Activated CD8-positive, alpha-beta memory T cell treated with anti-CD3 and anti-CD28 coated beads for 48 hours (primary cell): ENCODE measurements at places on chromosomes 6 and 20.

- DNase-seq: no peak
Measured at GRCh38 chr6:16311763-16312162, 73.4 kb downstream of the GMPR start.

- no peak for DNase-seq
Measured at GRCh38 chr20:28562510-28562898, 2695.0 kb upstream of the DEFB115 start.

GRCh38 chr6:17225767-17226630 lies 55.2 kb upstream of the RBM24 start:
- no peak for DNase-seq

GRCh38 chr20:40322941-40323340 lies 366.1 kb downstream of the MAFB start:
- DNase-seq: no peak

- no peak for DNase-seq
Measured at GRCh38 chr6:15495375-15495901, 167.4 kb downstream of the DTNBP1 start.

DNA sequence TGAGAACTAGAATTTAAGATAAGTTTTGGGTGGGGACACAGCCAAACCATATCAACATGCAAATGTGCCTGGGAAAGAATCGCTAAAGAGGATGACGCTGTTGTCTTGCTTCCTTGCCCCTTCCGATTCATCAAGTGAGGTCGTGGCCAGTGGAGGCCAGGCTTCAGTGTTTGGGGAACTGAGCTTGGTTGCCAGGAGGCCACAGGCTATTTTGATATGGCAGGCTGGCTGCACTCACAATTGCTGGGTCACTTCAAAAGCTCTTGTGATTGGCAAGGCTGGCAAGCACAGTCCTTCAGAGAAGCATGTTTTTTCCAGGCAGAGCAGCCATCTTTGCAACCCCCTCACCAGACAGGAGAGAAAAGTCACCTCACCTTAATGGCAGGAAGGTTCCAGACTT lies 45.8 kb downstream of the SAMD5 start:
- DNase-seq: no peak

GRCh38 chr6:119076173-119076572 lies 2.3 kb downstream of the FAM184A start:
- DNase-seq: no peak

- no peak for DNase-seq
Measured at GRCh38 chr20:16314320-16314719, 258.9 kb downstream of the KIF16B start.

- no peak for DNase-seq
Measured at GRCh38 chr20:4787069-4787468, 65.4 kb downstream of the PRND start.

DNA sequence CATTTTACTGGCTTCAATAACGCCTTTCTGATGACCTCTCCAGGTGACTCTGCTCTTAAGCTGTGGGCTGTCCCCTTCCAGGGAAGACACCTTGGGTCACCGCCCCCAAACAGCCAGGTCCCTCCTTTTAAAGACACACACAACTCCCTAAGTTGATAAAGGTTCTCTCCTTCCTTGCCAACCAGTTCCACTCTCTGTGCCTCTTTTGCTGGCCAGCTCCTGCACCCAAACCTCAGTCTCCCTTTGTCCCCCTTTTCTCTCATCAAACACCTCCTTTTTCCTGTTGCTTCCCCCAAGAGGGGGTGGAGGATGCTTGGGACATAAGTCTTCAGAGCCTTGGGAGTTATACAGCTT lies 1.0 kb downstream of the NCOA6 start:
- peak; percentile 35 for DNase-seq
